ENCODE measurements at places on chromosomes 4 and X.

DNA sequence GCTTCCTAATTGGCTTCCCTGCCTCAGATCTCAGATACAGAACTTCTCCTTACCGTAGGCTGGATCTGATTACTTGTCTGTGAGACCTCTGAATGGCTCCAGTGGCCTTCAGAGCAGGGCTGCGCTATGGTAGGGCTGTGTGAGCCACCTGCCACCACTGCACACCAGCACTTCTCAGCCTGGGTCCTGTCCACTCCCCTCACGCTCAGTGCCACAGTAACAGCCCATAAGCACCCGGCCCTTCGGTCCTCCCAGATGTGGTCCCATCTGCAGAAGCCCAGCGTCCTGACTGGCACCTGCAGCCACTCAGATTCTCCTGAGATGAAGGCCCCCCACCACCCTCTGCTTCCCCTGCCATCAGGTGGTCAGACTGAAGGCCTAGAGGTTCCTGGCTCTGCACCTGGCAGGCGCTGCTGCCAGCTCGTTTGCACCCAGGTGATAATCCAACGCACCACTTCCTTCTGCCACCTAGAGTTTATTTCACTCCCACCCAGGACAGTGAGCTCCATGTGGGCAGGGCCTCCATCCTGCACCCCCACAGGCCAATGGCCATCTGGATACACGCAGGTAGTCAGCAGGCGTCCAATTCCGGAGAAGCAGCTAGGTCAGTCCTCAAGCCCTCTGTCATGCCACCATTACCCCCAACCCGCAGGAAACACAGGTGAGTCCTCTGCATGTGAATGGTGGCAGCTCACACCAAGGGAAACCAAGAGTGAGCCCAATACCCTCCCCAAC lies 5.4 kb downstream of the WDR1 start:
- no peak for DNase-seq

- DNase-seq: no peak
These were observed 80.7 kb upstream of the MAML3 start for GRCh38 chr4:140234697-140235060.

DNA sequence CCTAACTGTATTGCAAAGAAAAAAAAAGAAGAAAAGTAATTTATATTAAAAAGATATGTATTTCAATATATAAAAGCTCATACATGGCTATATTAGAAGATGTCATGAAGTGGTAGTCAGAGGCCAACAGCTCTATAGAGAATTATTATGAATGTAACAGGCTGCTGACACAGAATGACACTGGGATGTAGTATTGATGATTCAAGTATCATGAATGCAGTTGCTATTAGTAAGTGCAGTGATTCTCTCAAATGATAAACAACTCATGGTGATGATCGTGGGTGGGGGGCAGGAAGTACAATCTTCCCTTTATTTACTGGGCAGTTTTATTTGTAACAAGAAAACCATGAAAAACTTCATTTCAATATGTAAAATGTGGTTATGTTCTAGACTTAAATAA lies 124.6 kb downstream of the COL4A6 start:
- DNase-seq: no peak

GRCh38 chr4:168273838-168274237 lies 44.7 kb downstream of the DDX60 start:
- no peak for DNase-seq

GRCh38 chr4:53747401-53747800 lies 156.1 kb upstream of the LNX1 start:
- no peak for DNase-seq

DNA sequence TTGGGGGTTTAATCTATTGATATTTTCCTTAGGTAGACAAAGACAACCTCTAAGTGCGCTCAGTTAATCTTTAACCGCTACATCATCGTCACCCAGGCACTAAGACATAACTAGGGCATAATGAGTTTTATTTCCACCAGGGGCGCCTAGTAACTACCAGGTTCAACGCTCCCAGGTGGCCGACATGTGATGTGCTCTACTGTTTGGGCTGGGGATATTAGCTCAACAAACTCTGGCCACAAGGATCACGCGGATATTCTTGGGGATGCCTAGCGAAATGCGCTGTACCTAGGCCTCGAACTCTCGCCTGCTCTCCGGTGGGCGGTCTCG lies 915 bp upstream of the RAB33B start:
- DNase-seq: no peak

GRCh38 chr4:174080361-174080760 lies 203.1 kb downstream of the FBXO8 start:
- DNase-seq: no peak

DNA sequence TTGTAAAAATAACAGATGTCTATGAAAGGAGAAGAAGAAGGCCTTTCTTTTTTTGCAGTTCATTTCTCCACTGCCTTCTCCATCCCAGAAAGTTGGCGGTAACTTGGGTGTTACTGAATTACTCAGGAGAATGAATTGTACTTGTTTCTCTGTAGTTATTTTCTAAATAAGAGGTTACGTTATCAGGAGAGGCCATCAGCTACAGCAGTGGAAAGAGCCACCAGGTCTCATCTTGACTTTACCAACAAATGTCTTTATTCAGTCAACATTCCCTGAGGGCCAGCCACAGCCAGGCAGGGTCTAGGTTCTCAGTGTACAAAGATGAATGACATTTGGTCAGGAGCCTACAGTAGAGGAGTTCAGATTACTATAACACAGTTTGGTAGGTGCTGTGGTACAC lies 8.1 kb downstream of the HADH start:
- no peak for DNase-seq

DNA sequence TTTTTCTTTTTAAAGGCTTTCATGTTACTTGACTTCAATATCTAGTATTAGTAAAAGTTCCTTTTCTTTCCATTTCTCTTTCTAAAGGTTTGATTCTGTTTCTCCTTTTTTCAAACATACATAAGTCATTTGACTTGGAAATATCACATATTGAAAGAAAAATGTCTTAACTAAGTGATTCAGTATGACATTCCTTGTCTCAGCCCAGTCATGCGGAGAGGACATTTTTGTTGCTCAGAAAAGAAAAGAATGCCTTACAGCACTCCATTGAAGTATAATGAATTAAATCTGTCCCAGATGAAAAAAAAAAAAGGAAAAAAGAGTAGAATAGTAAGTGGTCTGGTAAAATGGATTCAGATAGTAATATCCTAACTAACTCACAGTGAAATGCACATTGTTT lies 466.1 kb downstream of the ADGRL3 start:
- DNase-seq: no peak

DNA sequence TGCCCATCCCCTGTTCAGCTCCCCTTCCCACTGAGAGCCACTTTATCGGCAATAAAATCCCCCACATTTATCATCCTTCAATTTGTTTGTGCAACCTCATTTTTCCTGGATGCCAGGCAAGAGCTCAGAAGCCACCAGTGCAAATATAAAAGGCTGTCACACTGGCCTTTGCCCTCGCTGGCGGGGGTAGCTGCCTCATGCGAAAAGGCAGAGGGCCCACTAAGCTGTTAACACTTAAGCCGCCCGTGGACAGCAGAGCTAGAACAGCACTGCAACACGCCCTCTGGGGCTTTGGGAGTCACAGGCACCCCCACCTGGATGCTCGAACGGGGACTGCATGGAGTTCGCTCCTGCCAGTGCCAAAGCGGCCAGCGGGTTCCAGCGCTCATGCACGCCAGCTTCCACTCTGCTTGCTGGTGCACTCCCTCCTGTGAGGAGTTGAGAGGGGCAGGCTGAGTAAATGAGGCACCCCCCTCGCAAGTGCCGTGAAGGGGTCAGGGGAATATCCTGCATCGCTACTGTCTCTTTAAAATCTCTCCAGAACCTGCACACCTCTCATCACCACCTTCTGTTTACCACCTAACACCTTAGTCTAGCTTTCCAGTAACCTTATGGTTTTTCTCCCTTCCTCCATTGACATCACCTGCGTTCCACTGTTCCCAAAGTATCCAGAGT lies 99.5 kb downstream of the SORBS2 start:
- no peak for DNase-seq

GRCh38 chr4:101787701-101788316 lies 2.7 kb upstream of the BANK1 start:
- DNase-seq: no peak

- DNase-seq: no peak
These were observed 66.5 kb downstream of the DMP1 start for GRCh38 chr4:87716371-87717265.

DNA sequence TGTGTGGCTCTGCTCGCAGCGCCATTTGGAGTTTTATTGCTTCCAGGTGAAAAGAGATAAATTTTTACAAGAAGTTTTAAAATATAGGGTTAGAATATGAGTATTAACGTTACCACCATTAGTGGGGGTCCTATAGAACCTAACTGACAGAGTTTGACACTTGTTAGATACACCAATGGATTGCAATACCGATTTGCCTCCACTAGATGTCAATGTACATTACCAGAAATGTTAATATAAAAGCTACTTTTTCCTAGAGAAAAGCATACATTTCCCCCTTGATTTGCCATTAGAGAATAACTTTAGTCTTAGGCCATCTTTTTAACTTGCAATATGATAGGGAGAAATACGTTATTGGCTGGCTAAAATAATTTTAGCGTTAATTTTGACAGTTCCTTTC lies 108.4 kb downstream of the LINC00632 start:
- no peak for DNase-seq

- no peak for DNase-seq
These were observed 208.1 kb upstream of the ADGRL3 start for GRCh38 chr4:60992037-60992436.

GRCh38 chr4:155496294-155496626 lies 119.5 kb upstream of the MAP9 start:
- no peak for DNase-seq

DNA sequence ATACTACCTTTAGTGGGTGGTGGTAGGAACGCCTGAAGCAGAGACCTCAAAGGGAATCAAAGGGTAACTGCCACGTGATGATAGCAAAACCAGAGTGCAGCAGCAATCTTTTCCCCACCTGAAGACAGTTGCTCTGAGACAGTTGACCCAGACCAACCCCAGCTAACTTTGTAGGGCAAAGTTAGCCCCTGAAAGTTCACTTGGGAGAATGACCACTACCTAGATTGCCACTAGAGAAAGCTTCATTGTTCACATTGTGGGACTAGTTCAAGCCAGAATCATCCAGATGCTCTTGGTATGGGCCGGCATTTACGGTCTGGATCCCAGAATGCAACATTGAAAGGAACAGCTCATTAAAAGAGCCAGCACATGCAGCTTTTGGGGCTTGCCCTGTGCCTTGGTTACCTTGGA lies 4.1 kb downstream of the SEPTIN6 start:
- no peak for DNase-seq

DNA sequence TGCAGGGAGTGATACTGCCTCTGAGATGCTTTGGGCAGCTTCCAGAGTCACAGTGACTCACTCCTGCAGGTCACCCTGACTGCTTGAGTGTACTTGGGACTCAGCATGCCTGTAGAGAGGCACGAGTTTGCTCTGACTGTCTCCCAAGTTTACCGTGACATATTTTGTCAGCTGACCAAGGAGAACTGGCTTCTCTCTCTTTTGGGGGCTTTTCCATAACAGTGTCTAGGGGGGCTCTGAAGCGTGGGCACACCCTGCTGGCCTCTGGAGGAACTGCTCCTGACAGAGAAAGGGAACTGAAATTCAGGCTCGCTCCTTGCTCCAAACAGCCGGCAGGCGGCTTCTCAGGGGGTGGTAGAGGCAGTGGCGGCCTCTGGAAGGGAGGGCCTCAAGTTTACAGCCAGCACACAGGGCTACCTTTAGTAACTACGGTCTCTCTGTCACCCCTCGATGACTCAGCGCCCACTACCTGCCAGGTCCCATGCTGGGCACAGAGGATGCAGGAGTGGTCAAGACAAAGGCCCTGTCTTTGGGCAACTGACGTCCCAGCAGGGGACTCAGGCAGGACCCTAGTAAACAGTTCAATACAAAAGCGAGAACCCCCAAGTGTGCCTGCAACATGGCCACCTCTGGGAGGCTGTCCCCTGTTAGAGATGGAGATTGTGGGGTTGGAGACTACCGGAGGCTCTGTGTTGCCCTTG lies 17.8 kb downstream of the ZNF185 start:
- no peak for DNase-seq

DNA sequence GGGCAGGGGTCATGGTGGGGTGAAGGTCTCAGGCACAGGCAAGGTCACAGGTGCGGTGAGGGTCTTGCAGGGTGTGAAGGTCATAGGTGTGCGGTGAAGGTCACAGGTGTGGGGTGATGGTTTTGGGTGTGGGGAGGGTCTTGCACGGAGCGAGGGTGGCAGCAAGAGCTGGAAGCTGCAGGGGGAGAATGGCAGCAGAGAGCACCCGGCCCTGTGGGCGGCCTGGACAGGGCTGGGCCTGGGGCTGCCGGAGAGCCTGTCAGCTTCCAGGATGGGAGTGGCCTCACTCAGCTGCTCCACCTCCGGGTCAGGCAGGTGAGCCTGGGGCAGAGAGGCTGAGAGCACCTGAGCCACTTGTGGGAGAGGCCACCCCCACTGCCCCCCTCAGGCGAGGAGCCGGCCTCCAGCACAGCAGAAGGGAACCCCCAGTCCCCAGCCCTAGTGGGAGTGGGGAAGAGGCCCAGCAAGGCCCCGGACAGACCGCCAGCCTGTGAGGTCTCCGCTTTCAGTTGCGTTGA lies 1.5 kb downstream of the MSANTD1 start:
- DNase-seq: no peak

DNA sequence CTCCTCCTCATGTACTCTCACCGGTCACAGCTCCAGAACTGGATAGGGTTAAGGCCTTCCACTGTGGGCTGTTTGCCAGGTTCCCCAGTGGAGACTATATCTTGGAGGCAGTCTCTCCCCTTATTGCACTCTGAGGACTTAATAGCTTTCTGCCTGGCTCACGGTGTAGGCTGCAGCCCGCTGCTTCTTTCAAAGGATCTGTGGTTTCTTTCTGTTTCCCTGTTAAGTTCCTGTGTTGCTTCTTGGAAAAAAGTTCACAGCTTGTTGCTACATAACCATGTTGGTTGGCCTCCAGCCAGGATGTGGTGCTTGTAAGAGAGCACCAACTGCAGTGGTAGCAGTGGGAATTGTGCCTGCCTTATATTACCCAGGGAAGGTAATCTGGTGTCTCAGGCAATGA lies 24.9 kb upstream of the ZDHHC15 start:
- no peak for DNase-seq

- no peak for DNase-seq
These were observed 131.0 kb upstream of the HUWE1 start for GRCh38 chrX:53817548-53817947.

- DNase-seq: no peak
These were observed 362.5 kb upstream of the FAT1 start for GRCh38 chr4:187086151-187086550.

DNA sequence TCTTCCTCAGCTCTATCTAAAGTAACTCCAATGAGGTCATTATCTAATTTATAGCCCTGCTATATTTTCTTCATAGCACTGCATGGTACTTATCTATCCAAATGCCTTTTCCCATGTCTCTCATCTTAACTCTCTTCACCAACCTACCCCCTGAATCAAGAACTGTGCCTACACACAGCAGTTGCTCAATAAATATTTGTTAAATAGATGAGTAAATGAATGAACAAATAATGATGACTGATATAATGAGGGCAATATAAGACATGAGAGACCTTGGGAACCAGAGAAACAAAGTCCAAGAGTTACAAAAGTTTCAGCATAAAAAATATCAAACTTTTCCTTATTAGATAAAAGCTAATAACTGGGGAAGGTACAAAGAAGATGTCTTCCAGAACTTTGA lies 19.6 kb downstream of the CAMK2D start:
- no peak for DNase-seq
